Ovary (tissue), 10 donors: ENCODE measurements at places on chromosomes 3 and 15. TPM values are rescaled to one million over a fixed set of nuclear protein-coding genes. Genes with fewer than 3 reads are reported as not detected.

DNA sequence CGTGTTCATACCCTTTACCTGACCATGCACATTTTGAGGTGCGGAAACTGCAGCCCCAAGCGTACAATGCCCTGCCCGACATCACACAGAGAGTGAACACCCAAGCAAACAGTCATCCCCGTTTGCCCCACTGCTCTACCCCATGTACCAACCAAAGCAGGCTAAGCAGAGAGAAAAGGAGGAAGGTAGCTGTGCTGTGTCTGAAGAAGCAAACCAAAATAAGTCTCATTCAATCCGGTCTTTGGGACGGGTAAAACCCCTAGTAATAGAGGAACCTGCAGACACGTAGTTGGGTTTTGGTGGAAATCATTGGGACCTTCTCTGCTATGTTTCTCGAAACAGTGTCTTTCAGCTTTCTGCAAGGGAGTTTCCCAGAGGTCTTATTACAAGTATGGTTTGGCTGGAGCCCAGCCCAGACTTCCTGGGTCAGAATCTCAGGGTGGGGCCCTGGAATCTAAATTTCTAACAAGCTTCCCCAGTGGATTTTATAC is 164.6 kb upstream of the HES1 start:
- H3K4me1 ChIP-seq, result no peaks in the 10 kb centered on the region
- no peak overlapping the region for H3K27ac ChIP-seq
- no peaks in the 10 kb centered on the region for H3K36me3 ChIP-seq
- DNase-seq, result no peak
- H3K4me3 ChIP-seq, result no peak overlapping the region
- no peaks in the 10 kb centered on the region for H3K27me3 ChIP-seq

DNA sequence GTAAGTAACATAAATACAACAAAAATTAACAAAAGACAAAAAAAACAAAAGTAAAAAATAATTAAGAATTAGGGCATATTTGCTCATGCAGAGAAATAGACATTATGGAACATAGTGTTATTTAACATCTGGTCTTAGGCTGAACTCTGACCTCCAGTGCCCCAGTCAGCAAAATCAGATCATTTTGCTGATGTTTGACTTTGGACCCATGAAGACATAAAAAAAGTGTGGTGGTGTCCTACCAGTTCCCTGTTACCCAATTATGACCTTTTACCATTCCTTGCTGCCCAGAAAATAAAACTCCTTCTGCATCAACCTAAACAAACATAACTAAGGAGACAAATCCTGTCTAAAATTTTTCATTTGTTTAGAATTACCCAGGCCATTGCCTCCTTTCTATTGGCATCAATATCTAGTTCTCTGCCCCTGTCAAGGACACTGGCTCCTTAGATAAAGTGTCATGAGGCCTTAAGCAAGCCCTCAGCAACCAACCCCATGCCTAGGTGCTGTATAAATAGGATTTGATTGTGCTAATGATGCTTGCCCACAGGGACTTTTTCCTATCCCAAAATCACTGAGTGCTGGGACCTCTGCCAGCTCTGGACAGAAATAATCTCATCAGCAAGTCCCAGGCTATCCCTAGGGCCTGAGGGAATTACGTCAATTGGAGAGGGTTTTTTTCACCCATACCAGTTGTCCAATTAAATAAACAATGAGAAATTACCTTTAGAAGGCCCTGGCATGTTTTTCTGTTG is 334.5 kb upstream of the UMPS start:
- H3K27ac ChIP-seq, result no peak overlapping the region
- H3K27me3 ChIP-seq, result no peaks in the 10 kb centered on the region
- H3K4me1 ChIP-seq, result no peaks in the 10 kb centered on the region
- no peak overlapping the region for H3K4me3 ChIP-seq

GRCh38 chr15:63640146-63640545 is 43.0 kb downstream of the FBXL22 start:
- no peaks in the 10 kb centered on the region for H3K27me3 ChIP-seq
- no peak overlapping the region for H3K27ac ChIP-seq
- no peaks in the 10 kb centered on the region for H3K36me3 ChIP-seq
- H3K4me3 ChIP-seq, result no peak overlapping the region
- DNase-seq, result no peak

GRCh38 chr15:67059127-67059553 is 6.3 kb upstream of the SMAD3 start:
- no peak overlapping the region for H3K4me3 ChIP-seq
- H3K27me3 ChIP-seq, result no peaks in the 10 kb centered on the region
- no peak overlapping the region for H3K27ac ChIP-seq
- H3K36me3 ChIP-seq, result no peaks in the 10 kb centered on the region
- DNase-seq, result no peak
- peaks cover 6% of the 10 kb centered on the region for H3K4me1 ChIP-seq

- H3K27ac ChIP-seq, result no peak overlapping the region
- no peak overlapping the region for H3K4me3 ChIP-seq
- peaks cover 2% of the 10 kb centered on the region for H3K4me1 ChIP-seq
- H3K36me3 ChIP-seq, result no peaks in the 10 kb centered on the region
- no peak for DNase-seq
- H3K27me3 ChIP-seq, result no peaks in the 10 kb centered on the region
Observed at GRCh38 chr3:74124782-74125181, 489.7 kb downstream of the CNTN3 start.

Gene CCR9
- total RNA-seq, result 0.08 TPM

DNA sequence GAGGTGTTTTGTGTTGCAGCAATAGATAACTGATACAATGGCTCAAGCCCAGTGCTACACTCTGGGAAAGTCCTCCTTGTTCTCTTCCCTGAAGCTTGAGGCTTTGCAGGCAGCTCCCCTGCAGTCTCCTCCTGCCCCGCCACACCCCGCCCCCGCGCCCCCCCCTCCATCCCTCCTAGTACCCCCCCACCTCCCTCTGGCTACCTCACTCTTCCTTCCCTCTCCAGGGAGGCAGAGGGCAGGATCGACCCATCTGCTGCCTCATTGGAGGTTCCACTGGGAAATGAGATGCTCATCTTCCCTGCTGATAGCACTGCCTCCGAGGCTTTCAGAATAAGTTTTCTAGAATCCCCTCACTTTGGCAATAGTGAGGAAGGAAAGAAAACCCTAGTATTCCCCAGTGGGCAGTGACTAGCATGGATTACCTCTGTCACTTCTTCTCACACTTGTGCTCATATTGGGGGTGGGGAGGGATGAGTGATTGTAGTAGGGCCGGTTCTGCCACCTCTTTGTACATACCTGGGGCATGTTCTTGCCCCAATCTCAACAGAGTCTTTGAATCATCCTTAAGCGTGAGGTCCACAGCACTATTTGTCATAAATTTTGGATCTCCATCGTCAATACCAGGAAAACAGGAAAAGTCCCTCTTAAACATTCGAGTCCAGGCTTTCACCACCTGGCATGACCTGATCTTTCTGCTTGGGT is 16.3 kb upstream of the RAB7A start:
- H3K36me3 ChIP-seq, result no peaks in the 10 kb centered on the region
- no peak for DNase-seq
- no peaks in the 10 kb centered on the region for H3K27me3 ChIP-seq
- H3K4me1 ChIP-seq, result no peaks in the 10 kb centered on the region

GRCh38 chr3:157151151-157151550 is 8.8 kb downstream of the CCNL1 start:
- no peak overlapping the region for H3K4me3 ChIP-seq
- no peaks in the 10 kb centered on the region for H3K27me3 ChIP-seq
- no peak for DNase-seq
- no peaks in the 10 kb centered on the region for H3K4me1 ChIP-seq
- H3K36me3 ChIP-seq, result no peaks in the 10 kb centered on the region
- no peak overlapping the region for H3K27ac ChIP-seq
